Caudate nucleus (tissue), 63 donors: ENCODE measurements at places on chromosomes 13 and 19.

DNA sequence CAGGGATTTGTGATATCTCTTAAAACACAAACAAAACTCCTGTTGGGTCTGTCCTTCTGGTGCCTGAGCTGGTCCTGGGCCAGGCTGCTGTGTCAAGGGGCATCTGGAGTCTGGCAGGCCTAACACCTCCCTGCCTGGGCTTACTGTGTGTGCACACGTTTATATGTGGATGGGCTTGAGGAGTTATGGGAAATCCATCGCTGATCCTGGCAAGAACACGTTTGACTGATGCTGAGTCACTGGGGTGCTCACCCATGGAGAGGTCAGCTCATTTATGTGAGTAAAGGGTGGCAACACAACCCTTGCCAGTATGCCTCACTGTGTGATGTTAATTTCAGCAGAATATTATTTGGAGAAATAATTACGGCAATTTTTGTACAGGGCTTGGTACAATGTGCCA, 44.5 kb upstream of the PCDH8 start:
- DNase-seq = no peak

- peak; percentile 1 for DNase-seq
Observed at GRCh38 chr19:57803594-57804325, 11.0 kb downstream of the ZNF552 start.

GRCh38 chr13:38582133-38582532, 104.7 kb upstream of the FREM2 start:
- DNase-seq = no peak

DNA sequence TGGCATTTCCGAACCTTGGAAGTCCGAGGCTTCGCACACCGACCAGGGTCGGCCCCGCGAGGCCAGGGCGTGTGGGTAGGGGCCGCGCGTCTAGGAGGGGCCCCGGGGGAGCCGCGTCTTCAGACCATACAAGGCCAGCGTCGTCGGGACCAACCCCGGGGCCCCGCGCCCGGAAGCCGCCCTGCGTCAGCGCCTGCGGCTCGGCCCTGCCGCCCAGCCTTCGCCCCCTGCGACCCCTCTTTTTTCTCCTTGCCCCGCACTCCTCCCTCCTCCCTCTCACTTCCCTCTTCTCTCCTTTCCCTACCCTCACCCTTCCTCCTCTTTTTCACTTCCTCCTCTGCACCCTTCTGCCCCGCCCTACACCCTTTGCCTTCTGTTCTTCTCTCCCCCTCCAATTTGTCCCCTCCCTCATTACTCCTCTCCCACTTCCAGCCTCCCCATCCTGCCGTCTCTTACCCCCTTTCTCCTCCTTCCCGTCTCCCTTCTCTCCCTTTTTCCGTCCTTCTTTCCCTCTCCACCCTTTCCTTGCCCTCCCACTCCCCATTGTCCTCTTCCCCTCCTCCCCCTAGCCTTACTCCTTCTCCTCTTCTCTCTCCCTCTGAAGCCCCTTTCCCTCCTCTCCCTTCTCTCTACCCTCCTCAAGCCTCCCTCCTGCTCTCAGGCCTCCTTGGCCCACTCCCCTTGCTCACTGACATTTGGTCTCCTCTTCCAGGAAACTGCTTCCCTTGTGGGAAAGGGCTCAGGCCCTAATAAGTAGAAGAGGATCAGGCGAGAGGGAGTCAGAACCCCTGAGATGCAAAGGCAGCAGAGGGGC, 2.2 kb upstream of the PLEKHG2 start:
- DNase-seq = no peak

DNA sequence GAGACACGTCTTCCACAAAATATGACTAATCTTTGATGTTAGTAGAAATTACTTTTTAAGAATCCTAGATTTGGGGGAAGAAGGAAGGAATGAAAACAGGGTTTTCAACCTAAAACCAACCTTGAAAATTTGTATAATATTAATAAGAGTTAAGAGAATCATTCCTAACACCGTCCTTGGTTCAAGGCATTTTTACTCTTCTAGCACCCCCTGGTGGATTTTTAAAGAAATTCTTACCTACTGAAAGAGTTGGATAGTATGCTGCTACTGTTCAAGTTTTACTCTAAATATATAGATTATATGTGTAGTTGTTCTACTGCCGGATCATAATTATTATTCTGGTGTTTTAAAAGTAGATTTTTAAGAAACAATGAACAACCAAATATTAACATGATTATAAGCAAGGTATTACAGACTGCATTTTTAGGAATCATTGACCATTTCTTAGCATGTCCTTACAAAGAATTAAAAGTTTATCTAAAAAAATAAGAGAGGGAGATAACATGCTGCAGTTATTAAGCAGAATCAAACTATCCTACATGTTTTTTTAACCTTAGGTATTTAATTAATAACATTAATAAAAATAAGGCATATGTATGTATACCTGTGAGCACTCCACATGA, 7.4 kb upstream of the SLITRK6 start:
- no peak for DNase-seq

DNA sequence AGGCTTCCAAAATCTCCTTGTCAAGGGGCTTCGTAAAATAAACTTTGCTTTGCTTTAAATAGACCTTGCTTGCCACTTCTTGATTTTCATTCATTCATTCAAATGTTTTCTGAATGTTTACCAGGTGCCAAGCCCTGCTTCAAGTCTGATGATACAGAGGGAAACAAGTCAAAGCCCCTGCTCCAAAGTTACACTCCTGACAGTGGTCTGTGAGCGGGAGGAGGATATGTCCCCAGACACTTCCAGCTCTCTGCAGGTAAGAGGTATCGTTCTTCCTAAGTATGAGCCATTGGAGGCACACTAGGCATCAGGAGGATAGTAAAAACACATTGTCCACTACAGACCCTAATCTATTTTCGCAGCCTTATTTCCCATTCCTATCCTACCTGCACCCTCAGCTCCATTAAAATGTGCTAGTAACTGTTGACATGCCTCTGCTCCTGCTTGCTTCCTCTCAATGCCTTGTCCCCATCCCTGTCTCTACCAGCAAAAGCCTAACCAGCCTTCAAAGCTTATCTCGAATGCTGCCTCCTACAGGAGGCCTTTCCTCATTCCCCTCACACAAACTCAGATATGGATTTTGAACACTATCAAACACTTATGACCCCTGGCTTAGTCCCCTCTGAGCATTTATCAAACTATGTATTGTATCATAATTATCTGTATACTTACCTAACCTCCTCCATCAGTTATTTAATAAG, 6.2 kb upstream of the WBP4 start:
- no peak for DNase-seq

- DNase-seq = no peak
Observed at GRCh38 chr13:110393761-110394160, 86.7 kb downstream of the COL4A2 start.

- no peak for DNase-seq
Observed at GRCh38 chr13:90723381-90723780, 624.1 kb upstream of the MIR17HG start.

- no peak for DNase-seq
Observed at GRCh38 chr19:52987221-52987620, 24.5 kb upstream of the ZNF816 start.

DNA sequence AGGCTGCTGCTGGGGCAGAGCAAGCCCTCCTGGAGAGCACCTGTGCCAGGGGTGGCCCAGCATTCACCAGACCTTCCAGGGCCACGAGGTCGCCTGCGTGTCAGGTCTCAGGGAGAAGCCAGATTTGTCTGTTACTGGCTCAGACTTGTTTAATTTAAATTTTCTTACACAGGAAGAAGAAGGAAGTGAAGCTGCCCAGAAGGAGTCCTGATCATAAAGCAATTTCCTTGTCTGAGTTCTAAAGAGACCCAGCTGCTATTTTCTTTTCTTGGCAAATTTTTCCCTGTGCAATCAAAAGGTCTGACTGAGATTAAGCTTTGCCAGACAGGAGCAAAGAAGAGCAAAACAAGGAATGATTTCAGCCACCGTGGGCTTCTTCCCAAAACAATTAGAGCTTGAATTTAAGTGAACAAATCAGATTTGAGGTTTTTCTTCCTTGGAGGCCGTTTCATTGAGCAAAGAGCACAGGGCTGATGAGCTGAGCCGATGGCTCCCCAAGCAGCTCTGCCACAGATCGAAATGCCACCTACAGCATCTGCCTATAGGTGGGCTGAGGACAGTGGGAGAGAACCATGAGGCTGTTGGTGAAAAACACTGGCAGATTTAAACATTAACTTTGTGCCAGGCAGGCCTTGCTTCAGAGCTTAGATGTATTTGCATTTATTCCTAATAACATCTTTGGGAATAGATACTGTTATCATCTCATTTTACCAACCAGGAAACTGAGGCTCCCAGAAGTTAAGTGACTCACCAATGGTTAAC, 40.1 kb downstream of the HSPH1 start:
- DNase-seq = no peak

GRCh38 chr19:3336351-3336679, 30.1 kb upstream of the NFIC start:
- no peak for DNase-seq

GRCh38 chr19:1000095-1000494, at the start of gene GRIN3B:
TSS of gene GRIN3B (plus strand) at chr19:1000419. CDS start at chr19:1000438, 19 bp downstream.
- DNase-seq = no peak

DNA sequence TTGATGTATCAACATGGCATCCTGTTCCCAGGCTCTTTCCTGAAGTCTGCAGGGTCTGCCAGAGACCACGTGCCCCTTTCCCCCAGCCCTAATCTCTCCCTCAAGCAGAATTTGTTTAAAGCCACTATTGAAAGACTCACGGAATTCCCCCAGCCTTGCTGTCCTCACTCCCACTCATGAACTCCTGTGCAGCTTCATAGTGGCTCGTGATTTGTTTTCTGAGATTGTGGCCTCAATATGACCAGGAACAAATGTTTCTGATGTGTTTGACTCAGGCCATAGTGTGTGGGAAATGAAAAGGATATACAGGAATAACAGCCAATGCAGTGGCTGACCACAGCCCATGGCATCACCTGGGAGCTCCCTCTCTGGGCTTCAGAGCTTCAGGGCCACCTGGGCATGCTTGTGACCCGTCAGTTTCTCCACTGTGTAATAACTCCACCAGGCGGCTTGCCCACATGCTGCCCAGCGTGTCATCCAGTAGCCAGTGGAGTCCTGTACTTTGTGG, 8.1 kb upstream of the SERPINE3 start:
- DNase-seq = no peak

DNA sequence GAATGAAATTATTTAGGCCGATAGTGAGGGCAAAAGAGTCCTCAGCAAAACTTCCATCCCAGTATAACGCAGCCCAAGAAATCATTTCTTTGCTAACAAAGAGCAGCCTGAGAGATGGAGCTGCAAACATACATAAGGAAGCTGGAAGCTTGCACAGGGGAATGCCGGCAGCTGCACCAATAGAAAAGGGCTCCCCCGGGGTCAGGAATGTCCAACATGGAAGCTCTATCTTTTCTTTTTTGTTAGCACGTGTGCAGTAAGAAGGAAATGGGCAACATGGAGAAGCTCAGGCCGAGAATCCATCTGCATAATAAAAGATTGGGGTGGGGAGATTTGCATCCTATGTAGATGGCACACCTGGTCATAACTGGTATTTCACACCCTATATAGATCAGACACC, 1363.5 kb upstream of the PCDH20 start:
- DNase-seq = no peak

DNA sequence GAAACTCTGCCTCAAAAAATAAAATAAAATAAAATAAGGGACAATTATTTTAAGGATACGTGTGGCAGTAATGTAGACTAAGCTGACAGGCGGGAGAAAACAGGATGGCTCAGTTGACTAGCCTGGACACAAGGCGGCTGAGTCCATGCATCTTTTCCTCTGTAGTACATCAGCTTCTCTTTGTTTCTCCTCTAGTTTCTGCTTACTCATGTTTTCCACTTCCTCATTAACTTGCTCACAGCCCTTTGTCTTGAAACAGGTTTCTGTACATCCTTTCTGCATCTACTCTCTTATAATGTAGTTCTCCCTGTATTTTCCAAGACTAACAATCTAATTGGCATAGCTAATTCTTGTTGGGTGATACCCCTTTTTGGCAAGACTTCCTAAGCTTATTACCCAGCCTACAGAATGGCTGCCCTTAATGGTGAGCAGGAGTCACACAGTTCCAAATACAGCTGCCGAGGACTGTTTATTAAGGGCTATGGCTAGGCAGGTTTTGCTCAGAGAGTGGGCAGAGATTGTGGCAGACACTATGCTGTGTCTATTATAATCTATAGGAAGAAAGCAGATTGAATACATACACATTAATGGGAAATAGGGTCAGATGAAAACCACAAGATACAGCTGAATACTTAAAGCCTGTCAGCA, 58.7 kb upstream of the KLF5 start:
- DNase-seq = no peak

DNA sequence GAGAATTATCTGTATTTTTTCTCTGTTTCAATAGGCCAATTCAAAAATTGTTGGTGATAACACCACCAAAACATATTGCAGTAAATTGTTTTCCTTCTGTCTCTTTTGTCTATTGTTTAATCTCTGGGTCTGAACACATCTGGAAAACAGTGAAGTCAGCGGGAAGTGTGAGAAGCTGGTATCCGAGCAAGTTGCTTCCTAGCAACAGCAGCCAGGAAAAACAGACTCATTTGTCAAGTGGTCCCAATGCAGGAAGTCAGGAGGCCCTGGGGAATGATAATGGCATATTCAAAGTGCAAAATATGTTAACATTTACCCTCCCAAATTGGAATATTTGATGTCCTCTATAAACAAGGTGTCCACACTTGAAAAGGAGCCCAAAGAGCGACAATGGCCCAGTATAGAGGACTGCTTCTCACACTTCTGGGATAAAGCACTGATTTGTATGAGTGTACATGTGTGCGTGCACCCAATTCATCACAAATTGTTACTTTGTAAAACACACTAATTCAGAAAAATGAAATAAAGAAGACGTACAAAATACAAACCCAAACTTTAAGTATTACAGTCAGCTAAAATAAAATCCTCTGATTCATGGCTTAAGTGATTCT, 515.0 kb downstream of the TBC1D4 start:
- peak; percentile 6 for DNase-seq

DNA sequence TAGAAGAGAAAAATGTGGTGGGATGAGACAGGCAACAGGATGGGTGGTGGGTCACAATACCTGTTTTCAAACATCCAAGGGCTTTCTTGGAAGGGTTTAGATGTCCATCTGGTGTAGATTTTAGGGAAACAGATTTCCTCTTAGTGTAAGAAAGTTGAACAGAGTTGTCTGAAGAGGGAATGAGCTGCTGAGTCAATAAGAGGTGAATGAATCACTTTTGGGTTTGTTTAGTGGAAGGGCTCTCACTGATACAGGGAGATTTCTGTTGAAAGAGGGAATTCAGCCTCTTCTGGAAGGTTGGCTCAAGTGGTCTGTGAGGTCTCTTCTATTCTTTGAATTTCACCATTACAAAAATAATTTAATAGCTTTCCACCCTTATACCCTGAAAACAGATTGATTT, 54.6 kb downstream of the LACC1 start:
- no peak for DNase-seq

DNA sequence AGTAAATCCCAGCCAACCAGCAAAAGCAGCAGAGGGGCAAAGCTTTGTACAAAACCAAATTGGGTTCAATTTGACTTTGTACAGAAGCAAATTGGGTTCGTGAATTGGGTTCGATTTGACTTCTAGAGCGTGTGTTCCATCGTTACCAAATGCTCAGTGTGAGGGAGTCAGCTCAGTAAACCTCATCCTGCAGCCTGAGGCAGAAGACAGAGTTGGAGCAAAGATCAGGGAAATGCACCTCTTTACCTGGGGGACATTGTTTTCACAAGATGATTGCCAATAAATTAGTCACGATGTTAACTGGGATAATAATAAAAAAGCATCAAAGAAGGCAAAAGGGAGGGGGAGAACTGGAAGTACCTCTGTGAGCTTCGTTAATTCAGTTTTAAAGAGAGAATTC, 1.5 kb downstream of the RAB20 start:
- no peak for DNase-seq
